PC-3 (cell line): ENCODE measurements at places on chromosomes 7 and 10.

- peak; percentile 60 for DNase-seq
Measured at GRCh38 chr7:29230871-29231345, 36.3 kb downstream of the CHN2 start.

DNA sequence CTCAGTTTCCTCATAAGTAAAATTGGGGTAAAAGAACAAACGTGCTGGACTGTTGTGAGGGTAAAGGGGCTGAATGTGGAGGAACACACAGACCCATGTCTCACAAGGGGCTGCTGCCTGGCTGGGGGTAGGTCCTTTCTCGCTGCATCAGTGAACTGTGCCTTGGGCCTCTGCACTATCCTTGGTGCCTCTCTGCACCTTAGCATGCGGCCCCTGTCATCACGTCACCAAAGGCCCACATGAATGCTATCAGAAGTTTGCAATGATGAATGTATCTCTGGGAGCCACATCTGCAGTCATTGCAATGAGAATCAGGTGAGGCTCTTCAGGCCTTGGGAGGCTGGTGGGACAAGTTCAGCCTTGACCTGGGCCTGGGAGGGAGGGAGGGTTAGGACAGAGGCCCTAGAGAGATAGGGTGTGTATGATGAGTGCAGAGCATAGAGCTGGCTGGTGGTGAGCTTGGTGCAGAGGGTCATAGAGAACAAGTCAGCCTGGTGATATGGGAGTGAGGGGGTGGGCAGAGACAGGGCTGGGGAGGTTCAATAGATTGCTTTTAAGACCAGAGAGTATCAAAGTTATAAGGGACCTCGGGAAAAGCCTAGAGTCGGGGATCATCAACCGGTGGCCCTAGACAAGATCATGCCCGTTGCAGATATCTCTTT is 308.4 kb downstream of the RPS24 start:
- DNase-seq, result no peak

DNA sequence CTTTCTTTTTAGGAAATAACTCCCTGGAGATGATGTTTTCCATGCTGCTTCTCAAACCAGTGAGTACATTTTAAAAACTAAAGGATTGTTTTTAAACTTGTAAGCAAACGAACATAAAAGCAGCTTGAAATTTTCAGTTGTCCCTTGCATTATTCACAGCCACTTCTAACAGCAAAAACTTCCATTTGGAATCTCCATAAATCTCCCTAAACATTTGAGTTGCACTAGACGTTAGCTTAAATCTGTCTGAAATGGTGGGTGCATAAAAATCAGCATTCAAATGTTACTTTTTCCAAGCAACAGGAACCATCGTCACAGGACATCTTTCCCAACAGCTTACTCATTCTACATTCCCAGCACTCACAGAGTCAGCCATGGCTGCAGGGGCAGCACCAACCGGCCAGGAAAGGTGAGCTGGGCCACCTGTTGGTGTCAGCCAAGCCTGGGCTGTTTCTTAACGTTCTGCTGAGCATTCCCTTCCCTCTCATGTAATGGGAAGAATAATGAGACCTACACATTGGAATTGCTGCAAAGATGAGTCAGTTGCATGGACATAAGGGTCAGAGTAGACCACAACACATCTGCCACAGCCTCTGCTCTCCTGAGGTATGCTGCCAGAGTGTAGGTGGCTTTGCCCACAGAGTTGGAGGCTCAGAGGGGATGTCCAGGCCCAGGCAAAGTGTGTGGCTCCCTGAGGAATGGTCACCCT is 163.2 kb downstream of the TNS3 start:
- DNase-seq, result no peak

- no peak for DNase-seq
Measured at GRCh38 chr7:39086638-39087360, 109.1 kb downstream of the POU6F2 start.

DNA sequence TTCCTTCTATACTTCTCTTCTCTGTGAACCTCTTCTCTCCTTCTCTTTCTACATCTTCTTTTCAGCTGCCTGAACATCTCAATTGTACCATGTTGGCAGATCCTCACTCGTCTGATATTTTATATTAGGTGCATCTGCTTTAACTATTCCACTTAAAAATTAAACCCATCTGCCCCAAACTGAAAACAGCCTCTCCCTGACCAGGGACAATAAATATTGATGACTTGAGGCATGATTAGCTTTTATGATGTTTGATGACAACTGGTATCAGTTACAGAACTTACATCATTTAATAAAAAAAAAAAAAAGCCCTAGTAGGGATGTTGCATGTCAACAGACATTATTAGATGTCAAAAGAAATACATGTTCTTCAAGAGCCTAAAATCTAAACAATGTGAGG is 79.8 kb upstream of the HABP2 start:
- DNase-seq, result no peak

- no peak for DNase-seq
Measured at GRCh38 chr7:33892945-33893344, 12.4 kb upstream of the BMPER start.

DNA sequence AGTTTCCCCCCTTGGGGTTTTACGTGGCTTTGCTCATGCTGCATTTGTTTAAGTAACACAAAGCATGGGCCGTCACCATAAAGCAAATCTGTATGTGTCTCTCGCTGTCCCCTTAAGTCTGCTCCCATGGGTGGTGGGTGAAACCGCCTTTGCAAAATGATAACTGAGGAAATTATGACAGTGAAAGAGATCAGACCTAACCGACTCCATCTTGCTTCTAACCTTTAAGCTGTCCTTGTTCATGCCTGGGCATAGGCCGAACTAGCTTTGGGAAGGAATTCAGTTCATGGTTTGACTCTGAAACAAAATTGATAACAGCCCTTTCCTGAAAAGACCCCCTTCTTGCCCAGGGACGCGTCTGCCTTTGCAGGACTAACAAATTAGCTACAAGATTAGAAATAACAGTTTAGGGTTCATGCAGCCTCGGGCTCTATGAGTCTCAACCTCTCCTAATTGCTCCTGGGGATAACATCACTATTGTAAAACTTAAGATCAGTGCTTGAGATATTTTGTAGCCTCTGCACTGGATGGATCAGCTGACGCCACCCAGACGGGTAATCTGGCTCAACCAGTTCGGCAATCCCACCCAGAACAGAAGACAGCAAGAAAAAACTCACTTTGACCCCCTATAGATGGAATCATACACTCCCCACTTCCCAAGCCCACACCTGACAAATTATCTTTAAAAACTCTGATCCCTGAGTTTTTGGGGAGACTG is 623.7 kb downstream of the TYW1 start:
- DNase-seq, result no peak

GRCh38 chr10:24269476-24269875 is 60.5 kb downstream of the KIAA1217 start:
- DNase-seq, result no peak

- DNase-seq, result no peak
Measured at GRCh38 chr10:50866317-50866716, 19.1 kb downstream of the A1CF start.

- DNase-seq, result no peak
Measured at GRCh38 chr10:100791369-100792058, 46.1 kb downstream of the PAX2 start.

DNA sequence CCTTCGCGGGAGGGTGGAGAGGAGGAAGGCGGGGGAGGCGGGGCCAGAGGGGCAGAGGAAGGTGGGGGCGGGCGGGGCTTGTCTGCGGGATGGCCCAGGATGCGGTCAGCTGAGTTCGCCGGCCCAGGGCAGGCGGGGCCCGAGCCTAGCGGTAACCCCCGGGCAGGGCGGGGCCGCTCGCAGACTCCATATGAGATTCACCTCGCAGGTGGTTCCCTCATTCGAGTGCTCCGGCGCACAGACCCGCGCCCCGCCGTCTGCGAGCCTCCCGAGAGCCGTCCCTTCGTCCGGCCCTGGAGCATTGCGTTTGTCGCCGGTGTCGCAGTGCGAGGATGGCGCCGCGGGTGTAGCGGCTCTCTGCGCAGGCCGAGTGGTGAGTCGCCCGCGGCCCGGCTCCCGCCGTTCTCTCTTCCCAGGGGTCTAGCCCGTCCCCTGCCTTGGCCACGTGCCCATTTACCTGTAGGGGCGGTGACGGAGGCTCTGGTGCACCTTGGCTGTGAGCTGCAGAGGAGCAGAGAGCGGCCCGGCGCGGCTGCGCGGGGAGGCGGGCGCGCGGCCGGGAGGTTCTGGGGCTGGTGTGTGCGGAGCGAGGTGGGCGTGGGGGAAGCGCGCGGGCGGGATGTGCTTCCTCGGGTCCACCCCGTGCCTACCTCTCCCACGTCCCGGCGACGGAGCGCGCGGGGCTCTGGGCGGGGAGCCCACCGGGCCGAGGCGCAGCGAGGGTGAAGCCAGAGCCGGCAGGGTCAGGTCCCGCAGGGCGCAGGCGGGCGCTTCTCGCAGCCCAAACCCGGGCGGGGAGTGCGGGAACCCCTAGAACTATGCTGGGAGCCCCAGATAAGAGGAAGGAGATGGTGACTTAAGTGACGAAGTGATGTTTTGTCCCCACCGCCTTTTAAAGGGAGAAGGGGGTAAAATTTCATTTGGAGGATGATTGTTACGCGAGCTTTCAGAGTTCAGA is at the start of gene UPP1:
UPP1 (plus strand) TSS at position 220 of the 958 bp plus-strand sequence. CDS start 5,519 bp downstream, outside the sequence.
- peak; percentile 82 for DNase-seq

GRCh38 chr10:83425306-83425705 is 714.0 kb upstream of the GHITM start:
- no peak for DNase-seq

DNA sequence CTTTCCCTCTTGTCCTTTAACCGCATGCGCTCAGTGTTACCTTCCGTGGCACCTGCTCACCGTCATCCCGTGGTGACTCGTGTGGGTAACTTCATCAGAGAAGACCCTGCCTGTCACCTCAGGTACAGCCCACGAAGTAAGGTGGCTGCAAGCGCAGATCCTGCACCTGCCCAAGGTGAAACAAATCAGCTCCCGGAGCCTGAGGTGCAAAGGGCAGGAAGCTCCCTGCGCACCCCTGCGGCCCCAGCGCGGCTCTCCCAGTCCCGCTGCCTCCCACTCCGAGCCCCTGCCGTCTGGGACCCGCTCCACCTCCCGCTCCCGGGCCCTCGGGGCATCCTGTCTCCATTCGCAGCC is 110.9 kb upstream of the LANCL2 start:
- DNase-seq, result no peak

GRCh38 chr7:93890041-93890463 is 501 bp downstream of the TFPI2 start:
- DNase-seq, result peak; percentile 58

DNA sequence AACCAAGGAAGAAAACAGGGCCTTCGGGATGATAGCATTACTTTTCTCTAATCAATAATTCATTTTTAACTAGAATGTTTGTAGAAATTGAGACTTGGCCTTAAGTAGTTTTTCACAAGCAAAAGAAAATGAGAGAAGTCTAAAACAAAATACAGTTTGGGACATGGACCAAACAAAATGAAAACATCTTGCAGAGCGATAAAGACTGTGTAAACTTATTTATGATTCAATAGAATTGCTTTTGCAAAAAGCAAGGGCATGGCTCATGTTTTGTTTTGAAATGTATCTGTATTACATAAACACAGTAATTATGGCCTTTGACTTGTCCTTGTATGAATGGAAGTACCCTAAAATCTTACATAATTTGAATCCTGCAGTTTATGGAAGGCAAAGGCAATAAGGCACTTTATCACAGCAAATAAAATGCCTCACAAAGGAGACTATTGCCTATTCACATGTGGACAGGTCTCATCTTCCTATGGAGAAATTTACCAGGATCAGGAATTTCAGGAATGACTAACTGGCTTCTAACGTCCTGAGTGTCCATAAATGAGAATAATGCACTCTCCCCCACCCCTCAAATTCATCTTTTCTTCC is 295.2 kb downstream of the PTEN start:
- no peak for DNase-seq

DNA sequence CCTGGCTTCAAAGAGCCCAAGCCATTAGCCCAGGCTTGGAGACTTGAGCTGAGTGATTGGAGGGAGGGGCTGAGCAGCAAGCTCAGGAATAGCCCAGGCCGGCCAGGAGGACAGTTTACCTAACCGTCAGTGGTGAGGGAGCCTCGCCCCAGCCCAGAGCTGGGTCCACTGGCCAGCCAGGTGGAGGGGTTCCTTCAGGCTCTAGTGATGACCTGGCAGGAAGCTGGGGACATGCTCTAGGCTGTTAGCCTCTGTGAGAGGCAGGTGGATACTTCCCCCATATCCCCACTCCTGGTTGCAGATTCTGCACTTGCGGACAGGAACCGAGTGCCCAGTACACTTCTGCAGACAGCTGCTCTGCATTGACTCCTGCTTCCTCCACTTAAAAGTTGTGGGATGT is 61.2 kb upstream of the ANTXRL start:
- no peak for DNase-seq

DNA sequence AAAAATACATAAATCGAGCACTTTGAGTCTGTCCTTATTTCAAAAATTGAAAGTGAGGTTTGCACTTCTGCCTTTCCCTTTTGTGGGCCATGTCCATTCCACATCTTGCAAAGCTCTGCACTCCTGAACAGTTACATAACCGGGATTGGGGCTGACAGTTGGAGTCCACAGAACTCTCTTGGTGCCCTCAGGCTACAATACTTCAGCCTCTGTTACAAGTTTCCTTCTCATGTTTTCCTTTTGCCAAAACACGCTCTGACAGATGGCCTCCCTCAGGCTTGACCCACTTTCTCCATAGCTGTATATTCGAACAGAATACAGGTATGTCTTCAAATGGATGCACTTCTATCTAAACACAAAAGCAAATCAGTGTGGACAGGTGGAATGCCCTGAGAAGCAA is 335.9 kb downstream of the WDR37 start:
- no peak for DNase-seq

DNA sequence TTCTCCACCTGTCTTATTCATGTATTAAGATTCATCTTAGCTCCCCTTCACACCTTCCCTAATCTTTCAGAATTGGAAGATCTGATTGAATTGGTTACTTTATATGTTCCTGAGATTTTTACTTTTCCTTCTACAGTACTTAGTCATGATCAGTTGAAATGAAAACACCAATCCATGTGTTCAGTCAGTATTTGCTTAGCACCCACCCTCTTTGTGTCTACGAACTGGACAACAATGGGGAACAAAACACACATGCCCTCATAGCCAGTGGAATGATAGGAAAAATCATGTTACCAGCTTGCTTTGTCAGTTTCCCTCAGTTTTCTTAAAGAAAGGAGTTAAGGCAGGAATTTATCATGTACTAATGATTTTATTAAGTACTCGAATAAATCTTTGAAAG is 2.0 kb downstream of the MASTL start:
- DNase-seq, result no peak

- no peak for DNase-seq
Measured at GRCh38 chr7:67738958-67739357, 742.3 kb downstream of the TYW1 start.
